ENCODE measurements at places on chromosomes 7 and 10.

- no peak for DNase-seq
These were observed 2.0 kb downstream of the NOBOX start for GRCh38 chr7:144401490-144401889.

DNA sequence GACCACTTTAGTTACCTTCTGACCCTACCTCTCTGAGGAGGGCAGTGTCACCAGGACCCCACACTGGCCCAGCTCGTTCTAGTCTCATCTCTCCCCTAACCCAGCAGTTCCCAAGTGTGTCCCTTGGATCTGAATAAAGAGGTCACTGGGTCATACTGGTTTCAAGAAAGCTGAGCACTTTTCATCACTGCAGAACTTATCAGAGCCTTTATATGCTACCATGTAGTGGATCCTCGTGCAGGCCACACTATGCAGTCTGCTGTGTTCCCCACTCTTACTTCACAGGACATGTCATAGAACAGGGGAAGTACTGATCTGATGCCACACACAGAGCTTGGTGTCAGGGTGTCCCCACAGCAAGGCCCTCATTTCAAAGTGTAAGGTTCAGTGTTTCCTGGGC is 113.8 kb downstream of the GFRA1 start:
- DNase-seq = no peak

GRCh38 chr10:77286531-77287508 is 350.8 kb downstream of the KCNMA1 start:
- no peak for DNase-seq

GRCh38 chr7:27746978-27747377 is 7.0 kb downstream of the TAX1BP1 start:
- DNase-seq = no peak

DNA sequence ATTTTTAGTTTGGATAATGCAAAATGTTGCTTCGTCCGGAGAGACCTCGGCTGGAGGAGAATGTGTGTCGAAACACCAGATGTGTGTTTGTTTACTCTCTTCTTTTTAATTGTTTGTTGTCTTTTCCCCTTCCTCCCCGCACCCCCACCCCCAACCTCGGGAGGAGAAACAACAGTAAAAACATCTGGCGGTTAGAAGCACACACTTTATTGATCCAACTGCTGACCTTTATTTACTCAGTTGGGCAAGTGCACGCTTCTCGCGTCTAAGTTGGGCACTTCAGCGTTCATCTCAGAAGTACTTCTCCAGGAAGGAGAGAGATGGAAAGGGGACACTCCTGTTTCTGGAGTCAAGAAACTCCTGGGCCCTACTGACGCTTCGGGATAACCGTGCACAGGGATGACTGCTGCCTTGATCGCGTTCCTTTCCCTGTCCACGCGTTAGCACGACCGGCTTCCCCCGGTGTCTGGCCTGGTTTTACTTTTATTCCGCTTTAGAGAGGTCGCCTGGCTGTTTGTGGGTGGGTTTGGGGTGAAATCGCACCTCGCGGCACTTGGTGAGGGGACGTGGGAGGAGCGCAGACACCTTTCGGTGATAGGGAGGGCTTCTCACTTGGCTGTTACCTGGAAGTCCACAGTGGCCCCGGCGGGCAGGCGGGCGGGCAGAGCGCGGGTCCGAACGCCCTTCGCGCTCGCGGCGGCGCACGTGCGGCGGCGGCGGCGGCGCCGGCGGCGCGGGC is 168.3 kb upstream of the PPP1R3A start:
- no peak for DNase-seq

DNA sequence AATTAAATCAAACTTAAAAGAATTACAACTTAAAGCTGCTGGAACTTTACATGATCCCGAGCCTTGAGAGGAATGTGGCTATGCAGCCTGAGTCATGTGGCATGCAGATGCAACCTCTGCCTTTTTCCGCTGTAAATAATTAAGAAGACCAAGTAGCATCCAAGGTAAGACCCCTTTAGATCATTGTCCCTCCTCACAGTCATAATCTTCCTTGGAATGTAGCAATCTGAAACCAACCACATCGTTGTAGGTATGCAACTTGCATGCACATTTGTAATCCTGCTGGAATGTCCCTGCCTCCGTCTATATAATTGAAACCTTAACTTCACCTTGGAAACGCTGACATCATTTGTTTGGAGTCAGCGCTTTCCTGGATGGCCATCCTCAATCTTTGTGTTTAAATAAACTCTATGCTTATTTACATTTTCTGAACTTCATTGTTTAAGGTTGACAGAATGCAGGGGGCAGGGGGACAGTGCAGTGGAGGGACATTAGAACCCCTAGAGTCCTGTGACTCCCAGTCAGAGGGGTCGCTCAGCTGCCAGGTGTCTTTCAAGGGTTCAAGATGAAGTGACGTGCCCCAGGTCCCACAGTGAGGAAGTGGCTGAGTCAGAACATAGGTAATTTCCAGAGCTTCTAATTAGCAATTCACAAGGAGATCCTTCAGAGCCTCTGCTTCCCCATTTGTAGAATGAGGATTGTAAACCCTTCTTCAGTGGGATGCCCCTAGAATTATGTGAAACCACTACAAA is 110.7 kb downstream of the RALA start:
- DNase-seq = peak; percentile 21

GRCh38 chr10:3961082-3961481 is 176.1 kb upstream of the KLF6 start:
- peak; percentile 56 for DNase-seq

GRCh38 chr7:5213286-5213645 is 23.2 kb downstream of the WIPI2 start:
- no peak for DNase-seq

DNA sequence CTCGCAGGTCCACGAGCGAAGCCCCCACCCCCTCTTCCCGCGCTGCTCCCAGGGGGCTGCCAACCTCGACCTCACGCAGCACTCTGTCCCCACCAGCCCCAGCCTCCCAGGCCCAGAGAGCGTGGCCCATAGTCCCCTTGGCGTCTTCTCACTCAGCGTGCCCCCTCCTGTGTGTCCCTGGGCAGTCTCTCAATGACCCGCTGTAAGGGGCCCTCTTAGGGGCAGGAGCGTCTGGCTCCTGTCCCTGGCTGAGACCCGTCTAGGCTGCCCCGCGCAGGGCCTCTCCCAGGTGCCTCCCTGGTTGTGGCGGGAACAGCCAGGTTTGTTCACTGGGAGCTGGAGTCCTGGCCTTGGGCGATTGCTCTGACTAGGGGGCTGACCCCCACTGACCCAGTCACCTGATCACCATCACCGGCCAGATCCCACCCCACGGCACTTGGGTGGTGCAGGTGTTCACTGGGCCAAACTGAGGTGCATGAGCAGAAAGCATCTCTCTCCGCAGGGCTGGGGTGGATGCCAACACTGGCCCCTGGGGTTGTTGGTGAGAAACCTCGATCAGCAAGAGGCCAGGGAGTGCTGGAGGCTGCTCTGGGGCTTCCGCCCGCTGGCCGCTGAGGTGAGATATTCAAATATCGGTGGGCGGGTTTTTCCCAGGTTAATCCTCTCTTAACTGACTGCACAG is 12.6 kb upstream of the WDFY4 start:
- no peak for DNase-seq

GRCh38 chr10:70130878-70131559 is 1.6 kb downstream of the AIFM2 start:
- DNase-seq = no peak

GRCh38 chr7:29488977-29489376 is 74.7 kb upstream of the PRR15 start:
- DNase-seq = no peak

DNA sequence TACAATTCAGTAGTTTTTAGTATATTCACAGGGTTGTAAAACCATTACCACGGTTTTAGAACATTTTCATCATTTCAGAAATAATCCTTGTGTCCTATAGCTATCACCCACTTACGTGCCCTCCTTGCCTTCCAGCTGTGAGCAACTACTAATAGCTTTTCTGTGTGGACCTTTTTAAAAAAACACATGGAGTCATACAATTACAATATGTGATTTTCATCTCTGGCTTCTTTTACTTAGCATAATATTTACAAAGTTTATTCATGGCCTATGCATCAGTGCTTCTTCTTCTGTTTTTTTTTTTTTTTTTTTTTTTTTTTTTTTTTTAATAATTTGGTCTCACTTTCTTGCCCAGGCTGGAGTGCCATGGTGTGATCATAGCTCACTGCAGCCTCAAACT is 76.1 kb downstream of the CDK14 start:
- DNase-seq = no peak

GRCh38 chr7:47332213-47332612 is 249.7 kb downstream of the TNS3 start:
- DNase-seq = no peak

- DNase-seq = no peak
These were observed 14.7 kb upstream of the HABP2 start for GRCh38 chr10:113538151-113538550.

- no peak for DNase-seq
These were observed 498.1 kb downstream of the KIF20B start for GRCh38 chr10:90199513-90199912.

DNA sequence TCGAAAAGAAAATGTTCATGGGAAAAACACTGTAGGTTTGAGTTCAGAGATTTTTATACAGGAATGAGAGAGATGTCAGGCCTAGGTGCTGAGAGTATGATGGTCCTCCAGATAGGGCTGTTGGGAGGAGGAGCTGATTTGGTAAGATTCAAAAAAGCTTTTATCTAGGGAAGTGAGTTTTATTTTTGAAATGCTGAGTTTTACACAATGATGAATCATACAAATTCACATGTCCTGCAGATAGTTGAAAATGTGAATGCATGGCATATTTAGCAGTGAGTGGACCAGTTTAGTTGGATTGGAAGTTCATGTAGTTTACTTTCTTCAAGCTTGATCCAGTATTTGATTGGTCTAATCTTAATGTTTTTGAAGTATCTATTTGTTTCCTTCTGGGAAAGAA is 154.8 kb downstream of the LRRC4 start:
- no peak for DNase-seq

GRCh38 chr10:67050415-67050814 is 124.6 kb downstream of the LRRTM3 start:
- DNase-seq = no peak

DNA sequence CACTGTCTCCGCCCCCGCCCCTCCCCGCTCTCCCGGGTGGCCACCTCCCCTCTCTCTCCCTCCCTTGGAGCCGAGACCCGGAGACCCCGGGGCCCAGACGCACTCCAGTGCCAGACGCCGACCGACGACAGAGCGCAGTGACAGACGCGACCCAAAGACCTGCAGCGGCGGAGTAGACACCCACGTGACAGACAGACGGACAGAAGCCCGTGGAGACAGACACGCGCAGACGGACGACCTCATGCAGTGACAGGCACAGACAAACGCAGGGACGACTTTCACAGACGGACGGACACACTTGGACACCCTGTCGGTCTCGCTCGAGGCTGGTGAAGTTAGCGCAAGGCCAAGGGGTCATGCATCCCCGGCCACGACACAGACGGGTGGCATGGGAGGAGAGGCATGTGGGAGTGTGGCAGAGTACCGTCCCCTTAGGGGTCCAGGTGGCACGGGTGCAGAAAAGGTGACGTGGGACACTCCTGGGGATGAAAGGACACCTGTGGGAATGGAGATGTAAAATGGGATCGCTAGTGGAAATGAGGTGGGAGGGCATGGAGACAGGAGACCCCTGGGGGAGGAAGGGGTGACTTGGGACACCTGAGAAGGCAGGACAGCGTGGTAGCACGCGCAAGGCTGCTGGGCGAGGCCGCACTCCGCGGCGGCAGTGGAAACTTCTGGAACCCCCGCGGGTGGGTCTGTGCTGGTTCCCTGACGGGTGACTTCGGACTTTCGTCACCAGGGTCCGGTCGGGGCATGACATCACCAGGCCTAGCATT is 456 bp upstream of the ACHE start:
- DNase-seq = no peak

DNA sequence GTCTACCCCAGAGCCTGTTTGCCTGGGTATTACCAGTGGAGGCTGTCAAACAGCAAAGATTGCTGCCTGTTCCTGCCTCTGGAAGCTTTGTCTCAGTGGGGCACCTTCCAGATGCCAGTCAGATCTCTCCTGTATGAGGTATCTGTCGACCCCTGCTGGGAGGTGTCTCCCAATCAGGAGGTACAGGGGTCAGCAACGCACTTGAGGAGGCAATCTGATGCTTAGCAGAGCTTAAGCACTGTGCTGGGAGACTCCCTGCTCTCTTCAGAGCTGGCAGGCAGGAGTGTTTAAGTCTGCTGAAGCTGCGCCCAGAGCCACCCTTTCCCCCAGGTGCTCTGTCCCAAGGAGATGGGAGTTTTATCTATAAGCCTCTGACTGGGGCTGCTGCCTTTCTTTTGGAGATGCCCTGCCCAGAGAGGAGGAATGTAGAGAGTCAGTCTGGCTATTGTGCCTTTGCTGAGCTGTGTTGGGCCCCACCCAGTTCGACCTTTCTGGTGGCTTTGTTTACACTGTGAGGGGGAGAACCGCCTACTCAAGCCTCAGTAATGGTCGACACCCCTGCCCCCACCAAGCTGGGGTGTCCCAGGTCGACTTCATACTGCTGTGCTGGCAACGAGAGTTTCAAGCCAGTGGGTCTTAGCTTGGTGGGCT is 62.2 kb downstream of the PPP1R9A start:
- DNase-seq = no peak

DNA sequence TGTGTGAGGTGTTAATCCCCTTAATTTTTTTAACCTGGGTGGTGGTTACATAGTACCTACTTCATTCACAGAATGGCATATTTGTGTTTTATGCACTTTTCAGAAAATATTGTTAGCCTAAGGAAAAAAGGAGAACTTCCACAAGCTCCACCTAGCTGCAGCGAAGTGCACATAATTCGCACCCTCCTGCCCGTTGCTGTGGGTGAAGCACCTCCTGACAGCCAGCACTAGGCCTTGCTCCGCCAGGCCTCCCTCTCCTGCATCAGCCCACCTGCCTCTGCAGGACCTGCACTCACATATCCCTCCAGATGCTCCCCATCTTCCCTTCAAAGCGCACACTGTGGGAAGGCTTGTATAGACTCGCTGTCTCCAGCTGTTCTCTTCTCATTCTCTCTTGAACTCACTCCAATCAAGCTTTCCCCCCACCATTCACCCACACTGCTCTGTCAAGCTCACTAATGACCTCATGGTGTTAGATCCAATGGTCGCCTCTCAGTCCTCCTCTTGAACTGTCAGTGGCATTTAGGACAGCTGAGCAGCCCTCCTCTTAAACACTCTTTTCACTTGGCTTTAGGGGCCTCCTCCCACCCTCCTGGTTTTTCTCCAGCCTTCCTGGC is 20.7 kb upstream of the GRID1 start:
- DNase-seq = no peak

- DNase-seq = no peak
These were observed 1.5 kb downstream of the UNC5B start for GRCh38 chr10:71213761-71214440.

DNA sequence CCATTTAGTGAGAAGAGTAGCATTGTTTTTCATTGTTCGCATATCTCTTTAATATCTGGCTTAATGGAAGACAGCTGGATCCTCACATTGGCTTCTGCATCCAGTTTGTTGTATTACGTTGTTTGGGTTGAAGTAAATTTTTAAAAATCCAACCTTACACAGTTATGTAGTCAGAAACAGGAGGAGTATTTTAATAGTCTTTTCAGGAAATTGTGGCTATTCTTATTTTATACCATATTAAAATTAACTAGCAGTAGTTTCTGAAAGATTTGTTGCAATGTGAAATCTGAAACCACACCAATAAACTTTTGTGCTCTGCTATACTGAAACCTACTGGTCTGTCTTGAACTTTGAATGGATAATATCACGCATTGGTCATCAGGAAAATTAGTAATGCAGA is 27.9 kb downstream of the MYPN start:
- no peak for DNase-seq
